ENCODE measurements at places on chromosomes 7 and 10.

DNA sequence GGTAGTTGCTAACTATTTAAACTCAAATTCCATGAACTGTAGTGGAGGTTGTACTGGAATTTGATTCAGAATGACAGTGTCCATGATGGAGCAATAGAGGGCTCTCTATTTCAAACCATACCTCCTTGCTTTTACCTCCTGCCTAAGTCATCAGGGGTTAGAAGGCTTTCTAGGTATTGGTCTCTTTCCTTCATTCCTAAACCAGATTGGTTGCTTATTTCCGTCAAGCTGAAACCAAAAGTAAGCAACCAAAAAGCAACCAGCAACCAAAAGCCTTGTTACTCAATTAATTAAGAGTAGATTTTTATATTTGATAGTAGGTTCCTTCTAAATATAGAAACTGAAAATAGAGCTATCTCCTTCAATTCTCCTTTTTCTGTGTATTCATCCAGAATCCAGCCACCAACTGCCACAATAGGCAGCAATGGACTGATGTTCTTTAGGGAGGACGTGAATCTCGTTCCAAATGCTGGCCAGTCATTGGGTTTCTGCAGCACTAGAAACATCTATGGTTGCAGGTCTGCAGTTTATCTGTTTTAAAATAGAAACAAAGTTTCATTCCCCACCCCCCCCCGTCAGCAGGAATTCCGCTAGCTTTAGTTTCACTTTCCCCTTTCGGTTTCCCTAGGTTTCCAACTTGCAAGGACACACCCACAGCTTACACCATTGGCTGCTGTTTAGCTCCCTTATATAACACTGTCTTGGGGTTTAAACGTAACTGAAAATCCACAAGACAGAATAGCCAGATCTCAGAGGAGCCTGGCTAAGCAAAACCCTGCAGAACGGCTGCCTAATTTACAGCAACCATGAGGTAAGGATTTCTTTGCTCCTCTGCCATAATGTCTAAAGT is at the start of gene IFIT1:
IFIT1 (plus strand) TSS at position 717 of the 850 bp plus-strand sequence; CDS start at position 807, 90 bp downstream.
- peak; percentile 4 for DNase-seq

GRCh38 chr7:145036604-145037405 is 201.0 kb upstream of the TPK1 start:
- DNase-seq = peak; percentile 5

DNA sequence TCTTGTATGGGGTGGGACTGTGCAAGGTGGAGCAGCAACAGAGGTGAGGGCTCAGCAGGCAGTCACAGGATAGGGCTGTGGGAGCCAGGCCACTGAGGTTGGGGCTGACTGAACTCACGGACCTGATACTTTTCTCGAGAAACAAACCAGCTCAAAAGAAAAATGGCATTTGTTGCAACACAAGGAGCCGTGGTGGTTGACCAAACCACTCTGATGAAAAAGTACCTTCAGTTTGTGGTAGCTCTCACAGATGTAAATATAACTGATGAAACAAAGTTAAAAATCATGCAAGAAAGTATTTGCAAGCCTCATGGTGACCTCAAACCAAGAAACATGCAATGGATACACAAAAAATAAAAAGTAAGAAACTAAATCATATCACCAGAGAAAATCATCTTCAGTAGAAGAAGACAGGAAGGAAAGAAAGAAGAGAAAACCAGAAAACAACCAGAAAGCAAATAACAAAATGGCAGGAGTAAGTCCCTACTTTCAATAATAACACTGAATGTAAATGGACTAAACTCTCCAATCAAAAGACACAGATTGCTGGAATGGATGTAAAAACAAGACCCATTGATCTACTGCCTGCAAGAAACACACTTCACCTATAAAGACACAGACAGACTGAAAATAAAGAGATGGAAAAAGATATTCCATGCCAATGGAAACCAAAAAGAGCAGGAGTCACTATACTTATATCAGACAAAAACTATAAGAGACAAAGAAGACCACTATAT is 48.9 kb upstream of the DUSP5 start:
- DNase-seq = no peak

GRCh38 chr10:84423719-84424118 is 95.3 kb downstream of the CCSER2 start:
- DNase-seq = no peak

DNA sequence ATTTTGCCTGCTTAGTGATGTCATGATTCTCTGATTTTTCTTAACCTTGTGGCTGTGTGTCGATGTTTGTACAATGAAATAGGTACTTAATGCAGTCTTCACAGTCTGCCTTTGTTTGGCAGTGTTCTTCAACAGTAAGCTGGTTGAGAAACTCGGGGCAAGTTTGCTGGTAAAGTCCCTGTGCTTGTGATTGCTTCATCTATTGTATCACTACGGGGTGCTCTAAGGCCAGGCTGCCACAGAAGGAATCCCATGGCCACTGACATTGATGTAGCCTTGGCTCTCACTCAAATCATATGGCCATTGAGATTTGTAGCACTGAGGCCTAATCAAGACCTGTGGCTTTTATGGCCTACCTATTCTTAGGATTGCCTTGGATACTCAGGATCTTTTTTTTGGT is 33.5 kb upstream of the PRSS37 start:
- no peak for DNase-seq

DNA sequence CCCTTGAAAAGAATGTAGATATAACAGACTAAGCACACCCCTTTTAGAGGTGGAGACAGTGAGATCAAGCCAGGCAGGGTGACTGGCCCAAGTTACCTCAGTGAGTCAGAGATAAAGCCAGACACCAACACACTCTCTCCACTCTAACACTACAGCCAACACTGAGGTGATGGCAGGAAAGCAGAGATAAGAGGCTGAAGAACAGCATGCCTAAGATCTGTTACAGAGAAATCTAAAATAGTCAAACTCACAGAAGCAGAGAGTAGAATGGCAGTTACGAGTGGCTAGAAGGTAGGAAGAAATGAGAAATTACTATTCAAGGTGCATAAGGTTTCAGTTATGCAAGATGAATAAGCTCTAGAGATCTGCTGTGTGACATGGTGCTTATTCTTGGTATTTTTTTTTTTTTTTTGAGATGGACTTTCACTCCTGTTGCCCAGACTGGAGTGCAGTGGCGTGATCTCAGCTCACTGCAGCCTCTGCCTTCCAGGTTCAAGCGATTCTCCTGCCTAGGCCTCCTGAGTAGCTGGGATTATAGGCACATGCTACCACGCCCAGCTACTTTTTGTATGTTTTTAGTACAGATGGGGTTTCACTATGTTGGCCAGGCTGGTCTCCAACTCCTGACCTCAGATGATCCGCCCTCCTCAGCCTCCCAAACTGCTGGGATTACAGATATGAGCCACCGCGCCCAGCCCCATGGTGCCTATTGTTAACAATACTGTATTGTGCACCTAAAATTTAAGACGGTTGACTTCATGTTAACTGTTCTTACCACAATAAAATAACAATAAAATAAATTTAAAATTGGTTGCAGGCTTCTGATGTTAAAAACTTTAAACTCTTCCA is 28.7 kb downstream of the ICA1 start:
- no peak for DNase-seq

- DNase-seq = no peak
Measured at GRCh38 chr7:136688601-136689000, 179.9 kb upstream of the CHRM2 start.

- DNase-seq = no peak
Measured at GRCh38 chr10:12957081-12957480, 44.4 kb downstream of the CCDC3 start.

DNA sequence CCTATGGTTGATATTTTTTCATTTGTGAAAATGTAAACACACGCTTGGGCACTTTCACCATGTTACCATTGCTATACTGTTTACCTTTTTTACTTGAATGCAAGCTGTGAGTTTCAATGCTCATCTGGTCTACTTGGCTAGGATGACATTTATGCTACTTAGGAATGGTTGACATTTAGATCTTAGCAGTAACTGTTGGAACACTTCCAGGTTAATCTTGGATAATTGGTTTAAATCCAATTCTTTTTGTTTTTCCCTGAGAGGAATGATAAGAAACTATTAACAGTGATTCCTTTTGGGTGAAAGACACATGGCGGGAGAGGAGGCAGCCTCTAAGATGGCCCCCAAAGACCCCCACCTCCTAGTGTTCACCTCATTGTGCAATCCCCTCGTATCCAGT is 51.4 kb upstream of the AMPH start:
- no peak for DNase-seq
